ENCODE measurements at places on chromosomes 12 and 14.
A peak's percentile ranks its signal among the peaks of the same experiment; 100 is the strongest.

GRCh38 chr14:34628681-34629135 is 1.2 kb downstream of the SNX6 start:
- DNase-seq, result no peak

DNA sequence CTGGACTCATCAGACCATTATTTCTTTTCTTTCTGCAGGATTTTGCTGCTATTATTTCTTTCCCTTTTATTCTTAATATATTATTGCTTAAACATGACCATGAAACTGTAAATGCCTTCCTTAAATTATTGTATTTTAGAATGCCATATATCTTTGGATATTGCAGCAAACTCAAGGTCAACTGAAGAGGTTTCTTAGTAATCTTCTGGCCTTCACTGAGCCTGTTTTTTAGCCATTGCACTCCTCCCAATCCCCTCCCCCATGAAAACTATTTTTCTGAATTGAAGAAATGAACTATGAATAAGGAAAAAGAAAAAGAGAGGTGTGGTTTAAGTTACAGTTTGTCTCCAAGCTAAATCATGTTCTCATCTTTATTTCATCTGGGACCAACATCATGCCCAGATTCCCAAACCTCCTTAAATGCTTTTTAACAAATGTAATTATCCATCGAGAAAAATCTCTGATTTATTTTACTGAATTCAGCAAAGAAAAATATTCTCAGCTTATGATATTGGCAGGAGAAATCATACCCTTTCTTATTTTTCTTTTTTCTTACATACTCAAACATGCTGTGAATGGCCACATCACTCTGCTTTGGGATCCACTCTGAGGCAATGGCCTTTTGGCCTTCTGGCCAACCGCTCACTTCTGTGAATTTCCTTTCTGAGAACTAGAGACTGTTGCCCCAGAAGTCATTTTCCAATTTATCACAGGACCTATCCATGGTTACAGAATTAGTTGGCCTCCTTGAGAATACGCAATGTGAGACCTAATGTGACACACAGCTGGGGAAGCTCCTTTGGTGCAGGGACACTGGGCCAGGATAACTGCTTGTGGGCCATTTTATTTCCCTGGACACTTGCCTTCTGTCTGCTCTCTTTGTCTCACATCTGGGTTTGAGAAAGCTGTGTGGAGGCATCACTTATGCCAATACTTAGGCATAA is 50.9 kb downstream of the IGF1 start:
- DNase-seq, result no peak

DNA sequence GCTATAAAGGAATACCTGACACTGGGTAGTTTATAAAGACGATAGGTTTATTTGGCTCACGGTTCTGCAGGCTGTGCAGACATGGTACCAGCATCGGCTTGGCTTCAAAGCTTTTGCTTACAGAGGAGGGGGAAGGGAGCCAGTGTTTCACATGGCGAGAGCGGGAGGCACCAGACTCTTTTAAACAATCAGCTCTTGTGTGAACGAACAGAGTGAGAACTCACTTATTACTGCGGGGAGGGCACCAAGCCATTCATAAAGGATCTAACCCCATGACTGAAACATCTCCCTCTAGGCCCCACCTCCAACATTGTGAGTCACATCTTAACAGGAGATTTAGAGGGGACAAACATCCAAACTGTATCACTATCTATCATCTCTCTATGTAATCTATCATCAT is 227.4 kb downstream of the TMEM132D start:
- DNase-seq, result no peak

- DNase-seq, result no peak
Observed at GRCh38 chr14:72986857-72987256, 40.0 kb downstream of the ZFYVE1 start.

- DNase-seq, result no peak
Observed at GRCh38 chr12:116677202-116677661, 60.6 kb downstream of the SPRING1 start.

- DNase-seq, result no peak
Observed at GRCh38 chr14:41950428-41951151, 343.9 kb downstream of the LRFN5 start.

DNA sequence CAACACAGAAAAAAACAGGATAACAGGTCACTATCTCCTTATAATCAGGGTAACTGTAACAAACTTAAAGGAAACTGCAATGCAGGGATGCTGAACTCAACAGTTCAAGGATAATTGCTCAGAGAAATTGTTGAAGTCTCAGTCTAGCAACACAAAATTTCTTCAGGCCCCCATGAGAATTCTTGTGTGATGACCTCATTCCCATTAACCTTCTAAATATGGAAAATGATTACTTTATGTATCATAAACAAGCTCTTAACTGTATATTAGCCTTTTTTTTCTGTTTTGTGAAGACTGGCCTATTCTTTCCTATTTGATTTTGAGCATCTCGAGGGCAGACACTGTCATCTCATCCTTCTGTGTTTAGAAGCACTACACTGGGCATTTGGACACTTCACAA is 47.1 kb downstream of the IGF1 start:
- DNase-seq, result no peak

DNA sequence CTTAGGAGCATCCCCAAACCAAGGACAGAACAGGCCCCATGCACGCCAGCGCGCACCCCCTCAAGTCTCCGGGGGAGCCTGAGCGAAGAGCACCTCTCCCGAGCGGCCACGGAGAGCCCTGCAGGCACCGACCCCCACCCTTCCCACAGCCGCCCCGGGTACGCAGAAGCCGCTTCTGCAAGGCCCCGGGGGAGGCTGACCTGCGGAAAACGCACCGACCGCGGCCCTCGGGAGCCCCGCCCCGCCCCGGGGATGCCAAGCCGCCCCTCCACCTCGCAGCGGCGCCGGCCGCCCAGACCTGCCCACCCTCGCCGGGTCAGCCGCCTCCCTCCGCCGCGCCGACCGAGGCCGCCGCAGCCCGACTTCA is 385 bp downstream of the CAPRIN2 start:
- DNase-seq, result peak; percentile 13

- no peak for DNase-seq
Observed at GRCh38 chr12:50016501-50017475, 8.5 kb downstream of the RACGAP1 start.

GRCh38 chr14:71163842-71164629 is 256.8 kb downstream of the PCNX1 start:
- DNase-seq, result no peak

GRCh38 chr14:99645545-99646505 is 896 bp downstream of the HHIPL1 start:
- DNase-seq, result no peak

GRCh38 chr14:77119851-77120250 is 21.7 kb downstream of the ZDHHC22 start:
- no peak for DNase-seq

DNA sequence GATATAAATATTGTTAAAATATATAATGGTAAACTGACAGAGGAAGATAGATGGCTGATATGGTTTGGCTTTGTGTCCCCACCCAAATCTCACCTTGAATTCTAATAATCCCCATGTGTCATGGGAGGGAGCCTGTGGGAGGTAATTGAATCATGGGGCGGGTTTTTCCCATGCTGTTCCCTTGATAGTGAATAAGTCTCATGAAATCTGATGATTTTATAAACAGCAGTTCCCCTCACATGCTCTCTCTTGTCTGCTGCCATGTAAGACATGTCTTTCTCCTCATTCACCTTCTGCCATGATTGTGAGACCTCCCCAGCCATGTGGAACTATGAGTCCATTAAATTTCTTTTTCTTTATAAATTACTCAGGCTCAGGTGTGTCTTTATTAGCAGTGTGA is 46.3 kb downstream of the PTCSC3 start:
- DNase-seq, result no peak

DNA sequence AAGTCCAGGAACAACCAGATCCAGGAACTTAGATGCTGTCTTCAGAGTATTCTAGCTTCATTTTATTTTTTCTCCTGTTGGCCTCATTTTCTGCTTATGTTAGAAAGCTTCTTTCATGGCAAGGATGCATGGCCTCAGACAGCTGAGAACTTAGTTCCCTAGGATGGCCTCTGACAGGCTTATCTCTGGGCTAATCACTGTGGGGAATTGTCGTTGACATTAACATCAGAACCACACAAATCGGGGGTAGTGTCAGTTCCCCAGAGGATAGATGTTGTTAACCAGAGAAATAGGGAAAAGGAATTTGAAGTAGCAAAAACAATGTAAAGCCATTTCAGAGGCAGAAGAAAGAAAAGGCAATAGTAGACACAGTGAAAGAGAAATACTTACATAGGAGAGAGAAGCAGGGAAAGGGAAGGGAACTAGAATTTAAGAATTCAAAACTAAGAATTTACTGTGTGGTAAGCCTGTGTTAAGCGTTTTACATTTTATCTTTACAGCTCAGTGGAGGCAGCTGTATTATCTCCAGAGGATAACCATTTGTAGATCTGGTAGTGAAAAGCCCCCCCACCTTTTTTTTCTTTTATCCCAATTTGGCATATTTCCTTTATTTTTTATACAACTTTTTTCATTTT is 21.8 kb downstream of the FUT8 start:
- no peak for DNase-seq

- no peak for DNase-seq
Observed at GRCh38 chr14:52025310-52025709, 36.0 kb downstream of the RTRAF start.

- DNase-seq, result peak; percentile 20
Observed at GRCh38 chr12:25051656-25052195, 102.8 kb upstream of the BCAT1 start.

DNA sequence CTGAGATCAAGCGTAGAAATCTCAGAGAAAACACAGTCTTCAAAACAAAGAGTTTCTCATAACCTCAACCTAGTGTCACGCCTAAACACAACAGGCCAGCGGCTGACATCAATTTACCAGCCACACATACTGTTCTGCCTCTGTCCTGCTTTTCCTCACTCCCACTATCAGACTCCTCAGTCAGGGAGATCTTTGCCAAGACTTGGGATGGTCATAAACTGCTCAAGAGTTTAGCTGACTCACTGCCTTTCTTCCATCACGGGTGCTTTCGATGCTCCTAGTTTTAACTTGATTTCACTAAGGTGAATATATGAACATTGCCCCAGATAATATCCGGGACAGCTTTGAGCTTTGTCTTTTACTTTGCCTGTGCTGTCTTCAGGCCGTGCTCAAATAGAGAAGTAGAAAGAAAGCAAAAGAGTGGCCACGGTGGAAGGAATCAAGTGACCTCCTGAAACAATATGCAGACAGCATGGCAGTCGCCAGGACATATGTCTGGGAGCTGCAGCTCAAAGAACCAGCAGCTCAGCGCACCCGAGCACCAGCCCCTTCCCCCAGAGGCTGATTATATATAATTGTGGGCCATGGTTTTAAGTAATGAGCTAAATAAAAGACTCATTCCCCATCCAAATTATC is 12.1 kb downstream of the MDM1 start:
- DNase-seq, result no peak

DNA sequence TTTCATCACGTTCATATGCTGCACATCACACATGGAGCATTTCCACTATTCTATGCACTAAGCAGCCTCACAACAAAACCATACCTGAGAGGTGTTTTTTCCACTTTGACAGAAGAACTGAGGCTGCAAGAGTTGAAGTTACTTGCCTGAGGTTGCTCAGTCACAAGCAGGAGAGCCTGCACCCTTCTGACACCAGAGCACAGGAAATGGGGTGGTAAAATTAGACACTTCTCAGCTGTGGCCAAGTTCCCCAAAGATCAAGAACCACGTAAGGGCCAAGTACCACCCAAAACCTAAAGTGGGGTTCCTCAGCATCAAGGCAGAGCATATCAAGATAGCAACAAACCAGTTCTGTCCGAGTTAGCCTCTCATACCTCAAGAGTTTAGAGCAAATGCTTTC is 185.8 kb downstream of the CAPZA3 start:
- no peak for DNase-seq

GRCh38 chr14:98244162-98244948 is 1027.6 kb downstream of the BCL11B start:
- no peak for DNase-seq

- no peak for DNase-seq
Observed at GRCh38 chr12:46835785-46836184, 10.0 kb upstream of the SLC38A4 start.

DNA sequence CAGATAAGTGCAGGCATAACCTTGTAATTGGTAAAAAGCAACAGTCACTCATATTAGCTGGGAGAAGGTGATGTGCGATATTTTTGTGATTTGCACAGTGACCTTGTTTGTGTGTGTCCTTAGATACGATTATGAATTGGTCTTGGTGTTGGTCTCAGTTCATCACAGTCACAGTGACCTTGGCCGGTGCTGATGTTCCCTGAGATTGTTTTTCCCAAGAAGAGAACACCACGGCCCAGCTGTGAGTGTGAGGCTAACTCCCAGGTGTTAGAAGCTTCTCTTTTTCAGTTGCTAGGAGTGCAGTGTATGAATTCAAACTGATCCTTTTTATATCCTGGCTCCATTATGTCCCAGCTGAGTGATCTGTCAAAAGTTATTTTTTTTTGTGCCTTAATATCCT is 46.2 kb downstream of the TRHDE start:
- DNase-seq, result no peak

DNA sequence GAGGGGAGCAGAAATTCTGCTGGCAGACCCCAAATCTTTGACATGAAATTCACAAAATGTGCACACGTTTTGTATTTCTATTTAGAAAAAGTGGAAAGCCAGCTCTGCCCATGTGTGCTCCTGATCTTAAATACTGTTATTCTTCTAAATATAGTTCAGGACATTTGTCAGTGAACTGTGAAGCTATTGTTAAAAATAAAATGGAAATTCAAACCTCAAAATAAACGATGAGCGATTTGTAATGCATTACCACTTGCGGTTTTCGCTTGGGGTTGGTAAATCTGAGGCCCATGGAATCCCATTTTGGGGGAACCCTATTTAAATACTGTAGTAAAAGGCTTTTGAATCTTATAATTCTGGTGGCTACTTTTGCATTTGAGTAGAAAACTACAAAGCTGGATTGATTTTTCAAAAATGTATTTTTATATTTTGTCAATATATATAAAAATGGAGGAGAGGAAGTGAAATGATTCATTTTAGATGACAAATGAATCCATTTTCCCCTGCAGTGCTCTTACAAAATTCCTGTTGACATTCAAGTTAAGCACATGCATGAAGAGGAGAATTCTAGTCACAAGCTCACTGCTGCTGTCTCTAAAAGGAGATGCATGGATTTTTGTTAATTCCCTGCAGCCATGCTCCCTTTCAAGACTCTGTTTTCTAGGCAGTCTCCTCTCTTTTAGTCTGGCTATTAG is 47.1 kb downstream of the FLRT2 start:
- DNase-seq, result no peak

DNA sequence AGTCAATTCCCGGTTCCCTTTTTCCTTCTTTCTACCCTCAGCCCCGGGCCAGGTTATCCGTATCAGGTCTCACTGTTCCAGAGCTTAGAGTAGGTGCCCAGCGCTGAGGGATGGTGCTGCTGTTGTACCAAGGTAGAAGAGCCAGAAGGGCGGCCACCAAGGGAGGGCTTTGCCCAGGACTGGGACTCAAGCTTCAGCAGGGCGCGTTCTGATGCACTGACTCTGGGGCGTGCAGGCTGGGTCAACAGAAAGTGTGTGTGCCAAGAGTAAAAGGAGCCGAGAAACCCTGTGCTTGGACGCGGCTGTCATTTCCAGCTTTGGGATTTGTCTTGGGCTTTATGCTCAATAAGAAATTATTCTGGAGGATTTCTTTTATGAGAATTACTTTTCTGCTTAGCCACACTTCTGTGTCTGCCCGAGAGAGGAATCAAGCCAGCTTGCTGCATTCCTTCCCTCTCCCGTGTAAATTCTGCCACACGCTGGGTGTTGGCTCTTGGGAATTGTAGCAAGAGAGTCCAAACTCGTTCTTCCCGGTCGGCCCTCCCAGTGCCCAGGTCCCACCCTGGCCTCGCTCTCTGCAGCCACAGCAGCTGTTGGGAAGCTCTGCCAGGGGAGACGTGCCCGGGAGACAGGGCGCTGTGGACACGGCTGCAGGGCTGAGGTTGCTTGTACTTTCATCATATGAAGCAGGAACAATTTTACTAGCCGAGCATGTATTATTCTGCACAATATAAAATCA is 98.0 kb downstream of the FBXL14 start:
- DNase-seq, result no peak

Data from GM12892 (cell line).